Astrocyte of the hippocampus (primary cell): ENCODE measurements at places on chromosomes 5 and 9.
A peak's percentile ranks its signal among the peaks of the same experiment; 100 is the strongest.

GRCh38 chr5:171845857-171846256, 60.2 kb downstream of the SMIM23 start:
- no peak for DNase-seq

- DNase-seq, result peak; percentile 67
These were observed 104.6 kb upstream of the FAM174A start for GRCh38 chr5:100430268-100431195.

GRCh38 chr9:84754461-84754860, 84.9 kb downstream of the NTRK2 start:
- peak; percentile 65 for DNase-seq

DNA sequence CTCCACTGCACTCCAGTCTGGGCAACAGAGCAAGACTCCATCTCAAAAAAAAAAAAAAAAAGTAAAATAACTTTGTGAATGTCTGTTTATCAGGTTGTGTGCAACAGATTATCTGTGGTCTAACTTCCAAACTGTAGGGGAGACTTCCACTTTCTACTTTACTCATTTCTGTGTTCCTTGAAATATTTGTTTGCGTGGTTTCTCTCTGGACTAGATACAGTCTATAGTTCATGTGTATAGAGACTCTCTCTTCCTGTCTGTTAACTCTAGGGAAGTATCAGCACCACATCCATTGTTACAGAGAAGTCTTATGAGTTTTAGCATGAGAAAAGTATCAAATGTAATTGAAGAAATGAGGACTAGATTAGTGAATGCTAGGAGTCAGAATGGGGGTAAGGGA, 168.3 kb downstream of the LPAR1 start:
- no peak for DNase-seq

- DNase-seq, result no peak
These were observed 287.2 kb downstream of the ARRDC3 start for GRCh38 chr5:91095786-91096385.

DNA sequence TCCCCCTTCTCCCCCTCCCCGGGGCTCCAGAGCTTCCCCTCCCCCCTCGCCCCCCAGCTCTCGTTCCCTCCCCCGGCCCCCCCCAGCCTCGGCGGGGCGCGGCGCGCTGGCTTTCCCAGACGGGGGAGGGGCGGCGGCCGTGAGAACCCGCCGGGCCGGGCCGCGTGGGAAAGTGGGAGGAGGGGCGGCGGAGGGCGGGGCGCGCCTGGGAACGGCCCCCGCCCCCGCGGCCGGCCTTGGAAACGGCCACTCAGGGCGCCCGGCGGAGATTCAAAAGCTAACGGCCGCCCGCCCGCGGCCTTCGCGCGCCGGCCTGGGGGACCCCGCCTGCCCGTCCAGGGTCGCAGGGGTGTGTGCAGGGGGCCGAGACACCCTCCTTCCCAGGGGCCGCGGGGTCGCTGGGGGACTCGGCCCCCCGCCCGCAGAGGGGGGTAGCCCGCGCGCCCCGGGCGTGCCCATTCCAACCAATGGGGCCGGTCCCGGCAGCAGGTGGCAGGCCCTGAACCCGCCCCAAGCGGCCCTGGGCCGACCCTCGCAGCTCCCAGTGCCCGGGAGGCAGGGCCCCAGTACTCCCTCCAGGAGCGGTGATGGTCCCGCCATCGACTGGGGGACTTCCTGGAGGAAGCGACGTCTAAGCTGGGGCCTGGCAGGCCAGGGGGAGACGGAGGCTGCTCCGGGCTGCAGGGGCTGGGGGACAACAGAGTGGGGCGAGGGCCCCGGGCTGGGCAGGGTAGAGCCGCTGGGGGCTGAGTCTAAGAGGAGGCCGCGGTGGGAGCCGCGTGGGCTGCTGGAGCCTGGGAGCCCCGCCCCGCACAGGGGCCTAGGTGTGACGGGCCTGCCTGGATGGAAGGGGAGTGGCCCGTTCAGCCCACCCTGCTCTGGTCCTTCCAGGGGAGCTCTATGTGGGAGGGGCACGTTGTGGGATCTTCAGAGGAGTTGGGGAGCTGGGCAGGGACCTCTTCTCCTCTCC, 14.2 kb upstream of the NRARP start:
- DNase-seq, result peak; percentile 68

DNA sequence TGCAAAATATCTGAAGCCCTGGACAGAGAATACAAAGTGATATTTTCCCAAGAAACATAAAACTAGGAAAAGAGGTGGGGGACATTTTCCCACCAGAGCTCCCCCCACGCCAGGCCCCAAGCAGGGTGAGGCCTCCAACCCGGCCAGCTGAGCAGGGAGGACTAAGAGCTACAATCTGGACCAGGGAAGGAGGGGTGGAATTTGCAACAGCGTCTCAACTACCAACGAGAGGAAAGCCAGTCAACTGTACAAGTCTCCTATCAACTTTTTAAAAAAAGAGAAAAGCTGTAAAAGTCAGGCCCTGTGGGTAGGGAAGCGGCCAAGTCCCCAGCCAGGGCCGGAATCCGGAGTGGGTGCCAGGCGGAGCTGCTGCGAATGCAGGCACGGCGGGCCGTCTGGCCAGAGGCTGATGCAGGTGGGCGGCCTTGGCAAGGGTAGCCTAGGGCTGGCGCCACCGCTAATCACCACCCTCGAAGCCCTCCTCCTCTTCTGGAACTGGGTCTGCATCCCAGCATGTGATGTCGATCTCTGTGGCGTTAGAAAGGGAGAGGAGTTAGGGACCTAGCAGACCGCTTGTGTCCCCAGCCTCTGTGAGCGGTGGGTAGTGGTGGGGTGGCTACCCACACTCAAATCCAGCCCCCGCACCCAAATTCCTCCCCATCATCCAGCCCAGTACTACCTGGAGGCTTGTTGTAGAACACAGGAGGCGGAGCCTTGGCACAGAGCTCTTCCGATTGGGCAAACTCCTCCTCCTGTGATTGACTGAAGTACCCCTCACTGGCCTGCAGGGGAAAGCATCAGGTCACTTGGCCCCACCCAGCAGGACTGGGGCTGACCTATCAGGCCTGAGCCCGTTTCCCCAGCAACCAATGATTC, 10.6 kb downstream of the PRR7 start:
- DNase-seq, result peak; percentile 98

- DNase-seq, result no peak
These were observed 50.8 kb downstream of the AQP7 start for GRCh38 chr9:33351547-33351946.

DNA sequence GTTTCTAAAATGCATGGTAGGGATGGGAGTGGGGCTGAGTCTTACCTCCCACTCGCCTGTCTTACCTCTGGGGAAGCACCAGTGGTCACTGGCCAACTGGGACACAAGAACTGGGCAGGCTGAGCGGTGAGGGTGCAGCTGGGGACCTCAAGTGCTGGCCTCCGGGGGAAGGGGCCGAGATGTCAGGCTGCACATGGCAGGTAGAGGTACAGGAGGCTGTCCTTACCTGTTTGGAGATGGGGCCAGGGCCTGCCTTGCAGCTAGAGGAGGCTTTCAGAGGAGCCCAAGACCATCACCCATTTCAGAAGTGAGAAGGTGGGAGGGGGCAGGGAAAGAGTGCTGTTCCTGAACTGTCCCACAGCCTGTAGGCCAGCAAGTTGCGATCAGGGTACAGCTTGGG, 14.2 kb downstream of the PSAT1 start:
- no peak for DNase-seq

- DNase-seq, result no peak
These were observed 401.3 kb upstream of the DAB2 start for GRCh38 chr5:39826051-39826450.

DNA sequence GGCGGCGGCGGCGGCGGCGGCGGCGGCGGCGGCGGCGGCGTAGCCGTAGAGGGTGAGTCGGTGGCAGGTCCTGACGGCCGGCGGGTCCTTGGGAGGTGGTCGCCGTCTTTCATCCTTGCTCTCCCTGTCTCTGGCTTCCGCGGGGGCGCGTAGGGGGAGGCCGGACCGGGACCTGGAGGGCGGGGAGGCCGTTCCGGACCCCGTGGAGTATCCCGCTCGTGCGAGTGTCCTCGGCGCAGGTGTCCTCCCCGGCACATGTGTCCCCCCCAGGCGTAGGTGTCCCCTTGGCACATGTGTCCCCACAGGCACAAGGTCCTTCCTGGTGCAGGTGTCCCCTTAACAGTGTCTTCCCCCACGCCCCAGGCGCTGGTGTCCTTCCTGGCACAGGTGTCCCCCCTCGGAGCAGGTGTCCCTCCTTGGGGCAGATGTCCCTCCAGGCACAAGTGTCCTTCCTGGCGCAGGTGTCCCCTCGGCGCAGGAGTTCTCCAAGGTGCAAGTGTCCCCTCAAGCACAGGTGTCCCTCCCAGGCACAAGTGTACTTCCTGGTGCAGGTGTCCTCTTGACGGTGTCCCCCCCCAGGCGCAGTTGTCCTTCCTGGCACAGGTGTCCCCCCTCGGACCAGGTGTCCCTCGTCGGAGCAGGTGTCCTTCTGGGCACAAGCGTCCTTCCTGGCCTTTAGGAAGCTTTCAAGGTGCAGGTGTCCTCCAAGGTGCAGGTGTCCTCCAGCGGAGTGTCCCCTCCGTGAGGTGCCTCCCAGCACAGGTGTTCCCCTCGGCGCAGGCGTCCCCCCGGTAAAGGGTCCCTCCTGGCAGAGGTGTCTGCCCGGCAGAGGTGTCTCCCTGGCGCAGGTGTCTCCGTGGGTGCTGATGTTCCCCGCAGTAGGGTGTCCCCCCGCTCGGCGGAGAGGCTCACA, 519 bp downstream of the EXOC3 start:
- DNase-seq, result no peak
